GM18507 (cell line): ENCODE measurements at places on chromosomes 6 and 20.

- DNase-seq, result no peak
Observed at GRCh38 chr6:137261361-137261760, 42.2 kb upstream of the IFNGR1 start.

- no peak for DNase-seq
Observed at GRCh38 chr6:109791301-109791700, 100.2 kb downstream of the FIG4 start.

DNA sequence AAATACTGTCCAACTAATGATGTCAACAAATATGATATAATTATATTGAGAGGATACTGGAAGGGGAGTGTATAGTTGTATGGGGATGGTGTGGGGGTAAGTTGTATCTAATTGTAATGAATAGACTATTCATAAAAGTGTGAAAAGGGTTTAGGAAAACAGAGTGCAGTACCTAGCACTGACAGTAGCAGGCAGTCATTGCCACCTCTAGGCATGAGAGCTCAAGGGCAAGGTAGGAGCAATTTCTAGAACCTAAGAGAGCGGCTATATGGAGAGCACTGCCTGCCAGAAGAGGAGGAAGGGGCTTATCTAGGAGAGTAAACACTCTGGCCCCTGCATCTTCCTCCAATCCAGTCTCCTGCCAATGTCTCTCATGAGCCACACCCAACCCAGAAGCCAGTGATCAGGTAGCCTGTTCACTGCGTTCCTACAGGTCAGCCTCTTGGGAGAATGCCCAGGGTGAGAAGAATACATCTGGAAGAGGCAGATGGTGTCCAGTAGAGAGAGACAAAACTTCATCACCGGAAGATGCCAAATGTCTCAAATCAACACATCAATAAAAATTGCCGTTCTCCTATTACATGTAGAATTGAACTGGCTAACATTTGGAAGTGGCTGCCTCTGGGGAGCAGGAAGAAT lies 200.0 kb downstream of the LY86 start:
- no peak for DNase-seq

GRCh38 chr20:36836591-36837269 lies 39.2 kb upstream of the TLDC2 start:
- no peak for DNase-seq

GRCh38 chr6:14131579-14131978 lies 14.0 kb downstream of the CD83 start:
- DNase-seq, result no peak

GRCh38 chr20:51446656-51447055 lies 95.9 kb downstream of the NFATC2 start:
- no peak for DNase-seq

DNA sequence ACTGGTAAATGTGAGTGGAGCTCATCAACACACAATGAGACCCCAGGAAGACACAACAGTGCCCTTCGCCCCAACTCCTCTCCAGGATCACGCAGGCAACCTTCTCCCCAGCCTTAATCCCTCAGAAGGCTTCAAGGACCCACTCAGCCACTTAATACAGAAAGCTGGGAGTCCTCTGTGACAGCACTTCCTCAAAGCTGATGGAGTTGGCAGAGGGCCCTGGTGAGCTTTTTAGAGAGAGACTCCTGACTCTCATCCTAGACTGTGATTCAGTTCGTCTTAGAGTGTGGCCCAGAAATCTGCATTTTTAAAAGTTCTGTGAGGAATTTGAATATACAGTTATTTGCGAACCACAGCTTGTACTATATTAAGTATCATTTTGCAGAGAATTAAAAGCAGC lies 187.7 kb downstream of the UST start:
- DNase-seq, result no peak

- DNase-seq, result no peak
Observed at GRCh38 chr20:6384956-6385486, 262.2 kb upstream of the FERMT1 start.

DNA sequence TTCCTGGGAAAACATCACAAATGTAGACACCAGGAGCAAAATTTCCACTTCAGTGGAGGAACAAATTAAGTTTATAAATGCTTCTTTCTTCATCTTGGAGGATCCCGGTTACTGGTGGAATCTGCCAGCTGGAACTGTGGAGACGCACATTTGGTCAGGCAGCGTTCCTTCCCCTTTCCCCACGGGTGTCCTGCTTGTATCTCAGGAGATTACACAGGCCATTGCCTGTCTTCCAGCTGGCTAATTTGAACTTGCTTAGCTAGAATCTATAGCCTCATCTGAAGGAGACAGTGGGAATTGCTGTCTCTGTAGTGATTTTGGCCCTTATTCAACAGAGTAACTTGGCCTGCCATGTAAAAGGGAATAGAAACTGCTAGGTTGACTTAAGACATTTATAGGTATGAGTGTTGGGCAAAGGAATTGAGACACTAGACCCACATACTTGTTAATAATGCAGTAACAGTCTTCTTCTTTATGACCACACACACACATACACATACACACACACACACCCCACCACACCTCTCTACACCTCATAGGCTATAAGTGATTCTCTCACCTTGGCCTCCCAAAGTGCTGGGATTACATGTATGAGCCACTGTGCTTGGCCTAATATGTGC lies 34.4 kb downstream of the TSBP1 start:
- no peak for DNase-seq

- DNase-seq, result no peak
Observed at GRCh38 chr6:124958149-124958548, 4.1 kb upstream of the RNF217 start.

DNA sequence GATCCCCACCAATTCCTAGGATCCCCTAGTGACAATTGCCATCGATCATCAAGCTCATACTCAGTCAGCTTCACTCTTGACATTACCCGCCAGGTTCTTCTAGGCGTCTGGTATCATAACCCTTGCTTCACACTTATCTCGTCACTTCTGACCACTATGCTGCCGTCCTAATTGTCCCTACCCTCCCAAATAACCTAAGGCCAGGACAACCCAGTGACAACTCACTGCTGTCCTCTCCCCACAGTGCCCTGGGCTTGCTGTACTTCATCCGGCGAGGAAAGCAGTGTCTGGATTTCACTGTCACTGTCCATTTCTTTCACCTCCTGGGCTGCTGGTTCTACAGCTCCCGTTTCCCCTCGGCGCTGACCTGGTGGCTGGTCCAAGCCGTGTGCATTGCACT lies 3.7 kb downstream of the SYS1 start:
- DNase-seq, result no peak

DNA sequence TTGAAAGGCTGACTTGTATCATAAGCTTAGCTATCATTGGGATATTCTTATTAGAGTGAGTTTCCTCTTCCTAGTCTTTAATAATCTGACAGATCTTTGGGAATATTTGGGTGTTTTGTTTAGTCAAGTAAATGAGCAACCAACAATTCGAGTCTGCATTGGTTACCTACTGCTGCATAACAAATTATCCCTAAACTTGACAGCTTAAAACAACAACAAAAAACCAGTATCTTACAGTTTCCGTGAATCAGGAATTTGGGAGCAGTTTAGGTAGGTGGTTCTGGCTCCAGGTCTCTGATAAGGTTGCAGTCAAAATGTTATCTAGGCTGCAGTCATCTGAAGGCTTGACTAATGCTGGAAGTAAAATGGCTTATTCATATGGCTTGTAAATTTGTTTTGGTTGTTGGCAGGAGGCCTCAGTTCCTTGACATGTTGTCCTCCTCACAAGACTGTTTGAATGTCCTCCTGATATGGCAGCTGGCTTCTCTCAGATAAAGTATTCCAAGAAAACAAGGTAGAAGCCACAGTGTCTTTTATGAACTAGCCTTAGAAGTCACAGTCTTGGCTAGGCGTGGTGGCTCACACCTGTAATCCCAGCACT lies 7.2 kb downstream of the GTF3C6 start:
- DNase-seq, result no peak

DNA sequence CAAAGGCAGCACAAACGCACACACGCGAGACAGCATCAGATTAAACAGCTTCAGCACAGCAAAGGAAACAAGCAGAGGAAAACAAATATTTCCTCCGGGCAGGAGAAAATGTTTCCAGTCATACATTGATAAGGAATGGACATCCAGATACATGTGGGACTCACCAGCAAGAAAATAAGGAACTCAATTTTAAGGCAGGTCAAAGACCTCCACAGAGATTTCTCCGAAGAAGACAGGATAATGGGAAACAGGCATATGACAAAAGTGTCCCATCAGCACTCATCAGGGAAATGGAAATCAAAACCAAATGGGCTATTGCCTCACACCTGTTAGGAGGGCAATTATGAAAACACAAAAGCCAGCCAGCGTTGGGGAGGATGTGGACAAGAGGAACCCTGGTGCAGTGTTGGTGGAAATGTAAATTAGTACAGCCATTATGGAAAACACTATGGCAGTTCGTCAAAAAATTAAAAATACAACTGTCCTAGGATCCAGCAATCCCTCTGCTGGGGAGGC lies 9.7 kb upstream of the SLCO4A1 start:
- no peak for DNase-seq

DNA sequence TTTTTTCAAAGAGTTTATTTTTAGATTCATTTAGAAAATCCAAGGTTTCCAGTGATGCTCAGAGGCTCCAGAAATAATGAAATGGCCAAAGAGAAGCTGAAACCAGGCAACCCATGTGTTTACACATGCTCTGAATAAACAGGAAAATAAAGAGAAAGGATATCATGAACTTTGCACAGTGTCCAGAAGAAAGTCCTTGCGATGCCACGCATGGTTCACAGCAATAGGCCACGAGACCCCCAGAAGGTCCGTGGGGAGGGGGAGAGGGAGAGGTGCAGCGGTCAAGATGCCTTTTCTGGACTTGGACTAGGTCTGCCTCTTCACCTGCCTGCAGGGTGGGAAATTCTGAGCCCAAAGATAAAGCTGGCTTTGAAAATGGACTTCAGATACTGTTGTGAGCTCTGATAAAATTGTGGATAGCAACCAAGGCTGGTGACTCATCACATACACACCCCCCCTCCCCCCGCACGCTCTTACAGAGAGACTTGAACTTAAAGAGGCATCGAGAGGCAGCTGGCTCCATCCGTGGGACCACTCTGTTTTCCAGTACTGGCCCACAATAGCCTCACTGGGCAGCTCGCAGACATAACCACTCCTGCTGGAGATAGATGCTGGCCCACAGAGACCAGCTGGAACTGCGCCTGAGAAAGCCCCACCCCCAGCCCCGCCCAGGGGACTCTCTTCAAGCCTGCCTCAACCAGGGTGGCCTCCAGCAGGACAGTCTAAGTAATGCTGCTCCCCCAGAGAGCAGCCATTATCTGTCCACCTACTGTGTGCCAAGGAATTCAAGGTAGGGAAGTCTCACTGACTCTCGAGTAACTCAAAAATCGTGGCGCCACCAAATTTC lies 21.2 kb upstream of the NFATC2 start:
- DNase-seq, result no peak

DNA sequence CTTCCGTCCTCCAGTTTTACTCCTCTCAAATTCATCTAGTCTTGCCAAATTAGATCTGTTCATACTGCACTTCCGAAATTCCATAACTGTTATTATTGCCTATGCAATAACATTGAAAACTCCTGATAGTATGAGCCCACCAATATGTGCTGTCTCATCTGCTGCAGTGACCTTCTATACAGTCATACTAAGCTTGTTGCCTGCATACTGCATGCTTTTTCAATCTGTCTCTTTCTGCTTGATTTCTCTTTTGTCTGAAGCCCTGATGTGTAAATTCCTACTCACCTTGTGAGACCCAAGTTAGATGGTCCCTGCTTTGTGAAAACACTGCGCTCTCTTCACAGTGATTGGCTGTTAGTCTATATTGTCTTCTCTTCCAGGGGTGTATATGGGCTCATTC lies 1.1 kb downstream of the TBP start:
- DNase-seq, result no peak

- DNase-seq, result no peak
Observed at GRCh38 chr20:11447371-11448100, 470.2 kb upstream of the BTBD3 start.

GRCh38 chr6:37088897-37089296 lies 81.1 kb upstream of the PIM1 start:
- no peak for DNase-seq

DNA sequence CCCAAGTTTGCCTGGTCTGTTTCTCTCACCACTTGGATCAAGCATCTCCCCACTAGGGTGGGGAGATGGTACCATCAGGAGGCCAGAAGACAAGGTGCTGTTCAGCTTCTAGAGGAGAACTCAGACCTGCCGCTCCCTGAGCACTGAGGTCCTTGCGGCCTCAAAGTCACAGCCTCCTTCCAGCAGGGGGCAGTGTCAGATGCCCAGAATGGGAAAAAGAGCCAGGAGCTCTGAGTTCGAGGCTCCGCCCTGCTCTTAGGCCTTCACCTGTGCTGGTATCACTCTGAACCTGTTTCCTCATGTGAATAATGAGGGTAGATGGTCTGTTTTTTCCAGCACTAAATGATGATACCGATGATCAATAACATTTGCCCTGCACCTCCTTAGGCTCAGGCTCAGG lies 68.7 kb downstream of the TOX2 start:
- no peak for DNase-seq

GRCh38 chr20:2379511-2380229 lies 1.0 kb upstream of the TGM6 start:
- DNase-seq, result no peak

DNA sequence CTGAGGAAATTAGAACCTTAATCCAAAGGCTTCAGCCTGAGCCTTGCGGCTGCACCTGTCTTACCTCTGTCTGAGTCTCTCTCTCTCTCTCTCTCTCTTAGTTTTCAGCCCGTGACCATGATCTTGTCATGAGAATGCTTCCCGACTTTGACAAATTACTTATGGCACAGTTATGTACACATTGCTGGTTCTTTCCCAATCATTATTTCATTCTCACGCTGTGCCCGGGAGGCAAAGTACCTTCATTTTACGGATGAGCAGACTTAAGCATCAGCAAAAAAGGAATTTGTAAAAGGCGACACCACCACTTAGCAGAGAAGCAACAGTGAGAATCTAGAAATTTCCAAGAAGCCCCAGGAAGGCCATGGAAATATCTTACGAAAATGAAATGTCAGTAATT lies 54.6 kb downstream of the GMPR start:
- DNase-seq, result no peak

DNA sequence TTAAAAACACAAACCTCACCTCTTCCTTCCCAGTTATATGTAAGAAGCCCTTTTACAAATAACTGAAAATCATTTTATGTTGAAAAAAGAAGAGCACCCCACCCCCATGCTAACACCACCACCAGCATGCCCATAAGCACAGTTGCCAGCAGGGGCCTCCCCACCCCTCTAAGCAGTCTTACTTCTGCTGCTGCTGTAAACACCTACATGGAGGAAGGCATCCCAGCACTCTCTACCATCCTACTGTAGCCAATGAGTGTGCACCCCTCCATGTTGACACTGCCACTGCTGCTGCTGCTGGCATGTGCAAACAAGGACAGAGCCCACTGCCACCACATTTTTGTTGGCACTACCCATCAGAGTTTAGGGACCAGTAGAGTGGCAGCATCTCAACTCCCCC lies 49.6 kb upstream of the PHIP start:
- DNase-seq, result no peak

- DNase-seq, result no peak
Observed at GRCh38 chr20:48761023-48761785, 66.6 kb downstream of the PREX1 start.

GRCh38 chr6:7143476-7143974 lies 35.8 kb downstream of the RREB1 start:
- no peak for DNase-seq

DNA sequence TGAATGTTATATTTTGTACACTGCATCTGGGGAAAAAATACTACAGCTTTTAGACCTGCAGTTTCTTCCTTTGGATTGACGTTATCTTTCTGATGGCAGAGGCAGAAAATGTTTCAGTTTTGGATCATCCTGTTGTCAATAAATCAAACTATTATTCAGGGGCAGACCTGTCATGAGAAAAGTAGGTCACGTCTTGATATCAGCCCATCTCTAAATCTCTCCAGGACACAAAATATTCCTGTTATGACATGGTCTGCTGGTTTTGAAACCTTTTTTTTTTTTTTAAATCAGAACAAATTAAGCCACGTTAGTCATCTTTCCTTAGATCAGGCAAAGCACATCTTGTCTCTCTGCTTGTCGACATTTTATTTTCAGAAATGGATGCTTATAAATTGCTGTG lies 24.0 kb downstream of the IL20RA start:
- DNase-seq, result no peak
